ENCODE measurements at places on chromosomes 4 and X. TPM values are rescaled to one million over a fixed set of nuclear protein-coding genes. Genes with fewer than 3 reads are reported as not detected.

DNA sequence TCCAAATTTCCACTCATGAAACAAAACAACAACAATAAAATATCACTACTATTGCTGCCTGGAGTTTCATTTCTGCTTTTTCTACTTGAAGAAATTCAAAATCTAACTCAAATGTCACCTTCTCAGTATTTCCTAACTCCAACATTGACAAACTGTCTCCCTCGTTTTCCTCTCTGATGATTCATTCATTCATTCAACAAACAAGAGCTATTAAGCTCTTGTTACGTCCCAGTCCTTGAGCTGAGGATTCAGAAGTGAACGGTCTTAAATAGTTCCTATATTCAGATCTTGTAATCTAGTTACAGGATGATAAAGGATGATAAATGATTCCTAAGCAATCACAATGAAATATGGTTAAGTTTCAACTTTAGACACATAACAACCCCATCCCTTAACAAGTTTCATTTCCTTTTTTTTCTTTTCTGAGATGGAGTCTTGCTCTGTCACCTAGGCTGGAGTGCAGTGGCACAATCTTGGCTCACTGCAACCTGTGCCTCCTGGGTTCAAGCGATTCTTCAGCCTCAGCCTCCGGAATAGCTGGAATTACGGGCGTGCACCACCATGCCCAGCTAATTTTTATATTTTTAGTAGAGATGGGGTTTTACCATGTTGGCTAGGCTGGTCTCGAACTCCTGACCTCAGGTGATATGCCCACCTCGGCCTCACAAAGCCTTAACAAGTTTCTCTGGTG is 1.7 kb downstream of the SLC9B2 start:
- no peak for DNase-seq

GRCh38 chrX:17537723-17538243 is 162.8 kb downstream of the NHS start:
- DNase-seq = no peak

DDX53 gene
- total RNA-seq = not detected

DNA sequence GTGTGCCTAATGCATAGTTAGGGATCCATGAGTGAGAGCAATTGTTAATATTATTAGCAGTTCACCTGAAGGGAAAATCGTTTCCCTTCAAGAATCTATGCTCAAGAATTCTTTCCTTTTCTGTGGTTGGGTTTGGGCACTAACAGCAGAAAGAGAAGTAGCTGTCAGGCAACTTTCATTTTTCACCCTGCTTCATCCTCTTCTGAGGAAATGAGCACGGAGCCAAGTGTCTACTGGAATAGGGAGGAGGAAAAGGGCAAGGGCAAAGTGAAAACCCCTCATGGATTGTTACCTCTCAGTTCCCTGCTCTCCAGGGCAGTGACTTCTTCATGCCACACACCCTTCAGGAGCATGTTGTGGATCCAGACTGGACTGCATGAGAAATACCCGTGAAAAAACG is 2.6 kb upstream of the HPGDS start:
- DNase-seq = no peak

DNA sequence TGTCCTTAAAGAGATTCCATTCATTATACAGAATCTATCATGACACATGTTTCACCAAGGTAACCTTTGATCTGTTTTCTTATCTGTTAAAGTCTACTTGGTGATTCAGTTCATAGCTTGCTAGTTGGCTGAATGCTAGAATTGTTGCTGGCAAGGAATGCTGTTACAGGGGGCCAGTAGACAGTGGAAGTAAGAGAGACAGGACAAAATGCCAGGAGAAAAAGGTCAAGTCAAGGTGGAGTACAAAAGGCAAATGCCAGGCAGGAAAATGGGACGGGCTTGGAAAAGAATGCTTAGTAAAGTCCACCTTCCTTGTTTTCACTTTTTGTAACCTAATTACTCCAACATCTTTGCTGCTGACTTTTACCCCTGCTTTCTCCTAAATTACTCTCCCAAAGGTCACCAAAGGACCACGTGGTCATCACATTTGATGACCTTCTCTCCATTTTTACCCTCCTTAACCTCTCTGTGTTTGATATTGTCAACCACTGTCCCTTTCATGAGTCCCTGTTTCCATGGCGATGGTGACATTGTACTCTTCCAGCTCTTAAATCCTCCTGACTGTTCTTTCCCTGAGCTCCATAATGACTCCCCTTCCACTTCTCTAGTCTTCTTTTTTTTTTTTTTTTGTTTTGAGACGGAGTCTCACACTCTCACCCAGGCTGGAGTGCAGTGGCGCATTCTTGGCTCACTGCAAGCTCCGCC is 24.5 kb upstream of the TAPT1 start:
- DNase-seq = no peak

Data from activated T-cell treated with anti-CD3 and anti-CD28 coated beads, Interleukin-2, amount 50 U/mL, for 72 hours (primary cell).